B cell (primary cell): ENCODE measurements at places on chromosomes 13 and 19. TPM values are rescaled to one million over a fixed set of nuclear protein-coding genes. Genes with fewer than 3 reads are reported as not detected.

DNA sequence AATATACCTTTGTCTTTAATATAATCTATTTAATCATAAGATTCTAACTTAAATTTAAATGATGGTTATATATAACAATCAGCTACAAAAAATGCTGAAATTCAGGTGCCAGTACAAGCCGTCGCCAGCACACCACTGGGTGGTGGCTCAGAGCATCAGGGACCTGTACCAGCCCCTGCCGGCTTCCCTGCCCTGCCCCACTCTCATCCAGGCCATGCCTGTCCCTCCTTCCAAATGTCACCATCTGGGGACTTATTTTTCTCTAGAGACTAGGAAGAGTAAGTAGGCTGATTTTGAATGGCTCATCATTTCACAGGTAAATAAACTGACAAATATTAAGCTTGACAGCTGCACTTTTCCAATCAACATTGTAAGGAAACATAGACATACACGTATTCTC, 1.6 kb downstream of the METTL21C start:
- no peak for DNase-seq

The PDE4C gene
- total RNA-seq: not detected in 2 replicates

GRCh38 chr19:40614622-40615411, 13.6 kb downstream of the LTBP4 start:
- peak; percentile 69 for DNase-seq

- no peak for DNase-seq
Observed at GRCh38 chr13:36339600-36340155, 6.5 kb downstream of the SPART start.

DNA sequence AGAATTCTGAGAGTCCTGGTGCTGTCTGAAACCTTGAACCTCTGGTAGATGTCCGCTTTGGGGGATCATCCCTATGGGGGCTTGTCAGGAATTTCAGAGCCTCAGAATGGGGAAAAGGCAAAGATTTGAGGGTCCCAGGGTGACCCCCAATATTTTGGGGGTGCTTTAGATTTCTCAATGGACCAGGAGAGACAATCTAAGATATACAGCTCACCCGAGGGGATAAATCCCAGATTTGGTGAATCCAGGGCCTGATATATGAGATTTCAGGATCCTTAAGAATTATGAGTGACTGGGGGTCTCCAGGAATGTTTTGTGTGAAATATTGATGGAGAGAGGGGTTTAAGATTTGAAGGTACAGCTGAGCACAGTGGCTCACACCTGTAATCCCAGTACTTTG, 3.3 kb downstream of the CAPN12 start:
- no peak for DNase-seq

- DNase-seq: no peak
Observed at GRCh38 chr13:33764716-33765115, 53.2 kb upstream of the RFC3 start.

DNA sequence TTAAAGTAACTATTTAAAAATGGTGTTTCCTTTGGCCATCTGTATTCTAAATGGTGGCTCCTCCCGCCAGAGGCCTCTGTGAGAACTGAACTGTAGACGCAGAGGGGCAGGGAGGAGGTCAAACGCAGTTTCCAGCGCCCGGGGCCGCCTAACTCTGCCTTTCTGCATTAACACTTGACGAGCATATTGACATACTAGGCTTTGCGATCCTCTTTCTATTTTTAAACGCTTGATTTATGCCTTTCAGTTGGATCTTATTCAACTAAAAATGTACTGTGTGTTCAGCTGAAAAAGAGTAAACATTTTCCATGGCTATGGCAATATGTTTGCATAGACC, 74.7 kb downstream of the SPACA7 start:
- no peak for DNase-seq

GRCh38 chr13:49370371-49370770, 73.5 kb downstream of the CAB39L start:
- no peak for DNase-seq

- DNase-seq: no peak
Observed at GRCh38 chr19:33505148-33505547, 16.4 kb downstream of the PEPD start.

GRCh38 chr19:46887240-46887782, 26.5 kb downstream of the ARHGAP35 start:
- DNase-seq: no peak

DNA sequence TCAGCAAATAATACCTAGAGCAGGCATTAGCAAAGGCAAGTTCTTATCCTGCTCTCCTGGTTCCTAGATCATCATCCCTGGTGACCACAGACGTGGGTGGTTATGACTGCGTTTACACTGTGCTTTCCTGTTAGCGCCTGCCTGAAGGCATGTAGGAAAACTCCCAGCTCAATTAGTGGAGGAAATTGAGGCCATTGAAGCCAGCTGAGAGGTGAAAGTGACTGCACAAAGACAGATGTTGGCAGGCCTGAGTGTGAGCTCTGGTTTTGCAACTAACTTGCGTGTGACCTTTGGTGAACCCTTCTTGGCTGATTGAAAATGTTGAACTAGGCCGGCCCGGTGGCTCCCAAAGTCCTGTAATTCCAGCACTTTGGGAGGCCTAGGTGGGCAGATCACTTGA, 17.5 kb upstream of the NWD1 start:
- DNase-seq: no peak

DNA sequence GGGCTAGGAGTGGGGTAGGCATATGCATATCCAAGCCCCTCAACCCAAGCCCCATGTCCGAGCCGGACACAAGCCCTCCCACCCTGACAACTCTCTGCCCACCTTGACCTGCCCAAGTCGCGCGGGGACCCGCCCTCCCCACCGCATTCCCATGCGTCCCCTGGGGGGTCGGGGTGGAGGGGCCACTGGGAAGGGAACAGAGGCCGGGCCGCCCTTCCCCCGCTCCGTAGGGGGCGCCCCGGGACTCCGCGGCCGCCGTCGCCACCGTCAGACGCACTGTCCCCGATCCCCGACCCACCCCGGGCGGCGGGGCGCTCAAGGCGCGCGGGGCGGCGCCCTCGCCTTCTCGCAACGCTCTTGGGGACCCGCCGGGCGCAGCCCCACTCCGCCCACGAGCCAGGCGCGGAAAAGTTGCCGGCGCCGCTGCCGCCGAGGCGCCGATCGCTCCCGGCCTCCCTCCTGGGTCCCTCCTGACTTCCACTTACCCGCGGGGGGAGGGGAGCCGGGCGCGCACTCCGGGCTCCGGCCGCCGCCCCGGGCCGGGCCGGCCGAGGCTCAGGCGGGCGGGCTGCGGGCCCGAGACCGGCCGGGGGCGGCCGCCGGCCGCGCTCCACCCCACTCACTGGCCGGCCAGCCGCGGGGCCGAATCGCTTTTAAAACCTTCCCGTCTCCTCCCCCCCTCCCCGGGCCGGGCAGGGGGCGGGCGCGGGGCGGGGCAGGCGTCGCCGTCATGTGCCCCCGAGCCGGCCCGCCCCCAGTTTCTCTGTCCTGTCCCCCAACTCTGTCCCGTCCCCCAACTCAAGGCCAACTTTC, 34.4 kb upstream of the NANOS3 start:
- DNase-seq: peak; percentile 87

The ERICH6B gene
- total RNA-seq: not detected in 2 replicates

DNA sequence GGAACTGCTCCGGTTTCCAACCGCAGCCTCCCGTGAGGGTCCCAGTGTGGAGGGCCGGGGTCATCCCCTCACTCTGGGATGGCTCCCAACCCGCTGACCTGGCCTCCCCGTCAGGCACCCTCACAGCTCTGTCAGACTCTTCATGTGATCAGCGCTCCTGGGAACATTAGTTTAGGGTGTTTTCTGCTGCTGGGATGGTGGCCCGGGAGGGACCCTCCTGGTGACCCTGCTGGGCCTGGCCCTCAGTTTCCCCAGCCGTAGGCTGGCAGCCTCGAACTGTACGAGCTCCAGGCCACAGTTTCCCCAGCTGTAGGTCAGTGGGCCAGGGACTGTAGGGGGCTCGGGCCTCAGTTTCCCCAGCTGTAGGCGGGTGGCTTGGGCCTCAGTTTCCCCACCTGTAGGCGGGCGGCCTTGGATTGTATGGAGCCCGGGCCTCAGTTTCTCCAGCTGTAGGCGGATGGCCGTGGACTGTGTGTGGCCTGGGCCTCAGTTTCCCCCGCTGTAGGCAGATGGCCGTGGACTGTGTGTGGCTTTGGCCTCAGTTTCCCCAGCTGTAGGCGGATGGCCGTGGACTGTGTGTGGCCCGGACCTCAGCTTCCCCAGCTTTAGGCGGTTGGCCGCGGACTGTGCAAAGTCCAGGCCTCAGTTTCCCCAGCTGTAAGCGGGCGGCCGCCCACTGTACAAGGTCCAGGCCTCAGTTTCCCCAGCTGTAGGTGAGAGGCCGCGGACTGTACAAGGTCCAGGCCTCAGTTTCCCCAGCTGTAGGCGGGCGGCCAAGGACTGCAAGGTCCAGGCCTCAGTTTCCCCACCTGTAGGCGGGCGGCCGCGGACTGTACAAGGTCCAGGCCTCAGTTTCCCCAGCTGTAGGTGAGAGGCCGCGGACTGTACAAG, 1.3 kb upstream of the PTBP1 start:
- peak; percentile 40 for DNase-seq

- no peak for DNase-seq
Observed at GRCh38 chr13:61362522-61362921, 53.1 kb downstream of the PCDH20 start.

The LGI4 gene
- total RNA-seq: 0.59 and 0.70 TPM in 2 replicates

The URAD gene
- total RNA-seq: not detected in 2 replicates

DNA sequence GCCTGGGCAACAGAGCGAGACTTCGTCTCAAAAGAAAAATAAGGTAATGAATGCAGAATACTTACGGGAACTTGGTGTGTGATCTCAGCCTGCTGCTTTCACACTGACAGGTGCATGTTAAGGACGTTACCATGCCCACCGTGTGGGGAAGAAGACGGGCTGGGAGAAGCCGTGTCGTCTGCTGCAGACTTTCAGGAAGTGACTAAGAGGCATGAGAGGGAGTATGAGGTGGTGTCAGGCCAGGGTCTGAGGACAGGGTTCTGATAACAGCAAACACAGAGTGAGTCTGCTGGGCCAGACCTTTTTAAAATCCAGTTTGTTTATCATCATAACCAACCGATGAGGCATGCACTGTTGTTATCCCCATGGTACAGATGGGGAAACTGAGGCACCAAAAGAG, 13.6 kb upstream of the GALP start:
- no peak for DNase-seq

DNA sequence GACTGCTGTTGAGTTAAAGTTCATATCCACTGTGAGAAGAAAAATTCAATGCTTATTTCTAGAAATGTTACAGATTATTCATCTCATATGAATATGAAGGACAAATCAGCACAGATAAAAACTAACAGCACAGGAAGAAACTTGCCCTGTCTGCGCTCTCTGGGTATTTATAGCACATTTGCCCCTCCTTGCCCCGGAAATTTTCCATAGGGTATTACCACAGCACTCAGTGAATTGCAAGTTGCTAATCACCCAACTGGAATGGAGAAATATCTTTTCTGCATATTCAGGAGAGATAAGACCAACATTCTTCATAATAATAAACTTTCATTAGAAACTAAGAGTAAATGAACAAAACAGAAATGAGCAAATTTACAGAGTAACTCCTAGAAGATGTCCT, 318.0 kb upstream of the KLF12 start:
- DNase-seq: no peak

DNA sequence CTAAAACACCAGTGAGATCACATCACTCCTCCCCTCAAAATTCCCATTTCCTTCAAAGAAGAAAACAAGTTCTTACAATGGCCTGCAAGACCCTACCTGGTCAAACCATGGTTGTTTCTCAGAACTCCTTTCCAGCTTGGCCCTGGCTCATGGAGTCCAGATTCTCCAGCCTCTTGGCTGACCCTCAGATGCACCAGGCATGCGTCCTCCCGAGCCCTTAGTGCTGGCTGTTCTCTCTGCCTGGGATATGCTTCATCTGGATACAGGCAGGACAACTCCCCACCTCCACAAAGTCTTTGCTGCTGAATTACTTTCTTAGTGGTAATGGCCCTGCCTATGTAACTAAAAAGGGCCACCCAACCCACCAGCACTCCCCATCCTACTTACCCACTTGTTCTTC, 94.3 kb downstream of the MBNL2 start:
- no peak for DNase-seq

DNA sequence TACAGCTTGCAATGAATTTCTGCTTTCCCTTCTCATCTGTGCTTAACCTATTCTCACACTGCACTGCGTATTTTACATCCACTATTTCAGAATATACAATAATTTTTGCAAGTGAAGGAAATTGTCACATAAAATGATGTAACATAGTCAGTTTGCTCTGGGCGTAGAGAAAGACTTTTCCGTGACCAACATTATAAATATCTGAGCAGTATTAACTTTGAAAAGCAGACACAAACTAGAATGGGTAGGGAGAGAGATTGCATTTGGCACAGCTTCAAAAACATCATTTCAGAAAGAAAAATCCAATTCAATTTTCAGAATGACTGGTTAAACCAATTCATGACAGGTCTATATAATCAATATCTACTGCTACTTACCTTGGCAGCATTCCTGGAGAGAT, 352.5 kb upstream of the MIR17HG start:
- no peak for DNase-seq

DNA sequence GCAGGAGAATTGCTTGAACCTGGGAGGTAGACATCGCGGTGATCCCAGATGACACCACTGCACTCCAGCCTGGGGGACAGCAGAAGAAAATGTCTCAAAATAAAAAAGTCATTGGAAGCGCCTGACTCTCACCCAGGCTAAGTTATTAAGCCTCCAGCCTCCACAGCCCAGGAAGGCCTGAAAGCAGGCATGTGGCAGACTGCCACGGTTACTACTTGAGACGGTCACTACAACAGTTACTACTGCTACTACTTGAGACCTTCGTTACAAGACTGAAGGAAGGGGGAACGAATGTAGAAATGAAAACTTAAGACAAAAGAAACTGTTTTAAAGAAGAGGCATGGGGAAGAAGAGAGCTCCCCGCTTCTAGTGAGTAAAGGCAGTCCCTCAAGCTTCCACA, 9.6 kb downstream of the PRR22 start:
- DNase-seq: no peak

GRCh38 chr13:85093808-85094207, 705.4 kb downstream of the SLITRK6 start:
- DNase-seq: no peak

GRCh38 chr13:47639738-47640447, 361.2 kb downstream of the SUCLA2 start:
- no peak for DNase-seq
